ENCODE measurements at places on chromosomes 3 and 15.

GRCh38 chr15:36622836-36623235, 43.4 kb downstream of the CDIN1 start:
- no peak for DNase-seq

DNA sequence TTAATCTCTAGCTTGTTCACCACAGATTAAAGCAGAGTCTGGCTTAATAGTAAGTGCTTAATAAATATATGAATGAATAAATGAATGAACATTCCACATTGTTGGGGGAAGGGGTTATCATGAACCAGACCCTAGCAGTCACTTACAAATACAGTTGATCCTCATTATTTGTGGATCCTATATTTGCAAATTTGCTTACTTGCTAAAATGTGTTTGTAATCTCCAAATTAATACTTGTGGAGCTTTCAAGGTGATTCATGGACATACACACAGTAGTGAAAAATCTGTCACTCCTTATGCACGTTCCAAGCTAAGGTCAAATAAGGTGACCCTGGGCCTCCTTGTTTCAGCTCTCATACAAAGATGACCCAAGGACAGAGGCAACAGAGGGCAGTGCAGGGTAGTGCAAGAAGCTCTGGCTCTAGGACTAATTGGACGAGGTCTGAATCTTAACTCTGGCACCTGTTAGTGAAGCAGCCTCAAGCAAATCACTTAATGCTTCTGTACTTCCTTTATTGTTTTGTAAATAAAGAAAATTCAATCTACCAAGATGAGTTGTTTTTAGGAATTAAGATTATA, 112.8 kb upstream of the C2CD4B start:
- no peak for DNase-seq

GRCh38 chr3:177190756-177191681, 6.3 kb downstream of the TBL1XR1 start:
- peak; percentile 83 for DNase-seq

GRCh38 chr15:44066211-44066827, 128.8 kb downstream of the FRMD5 start:
- peak; percentile 51 for DNase-seq
